ENCODE measurements at places on chromosomes 5 and 9.

GRCh38 chr5:126987271-126987899, 43.0 kb downstream of the MARCHF3 start:
- DNase-seq = no peak

- no peak for DNase-seq
Measured at GRCh38 chr5:153517241-153517611, 26.8 kb downstream of the GRIA1 start.

GRCh38 chr9:70066874-70067273, 23.2 kb downstream of the MAMDC2 start:
- DNase-seq = no peak

GRCh38 chr9:107712390-107712789, 222.8 kb upstream of the KLF4 start:
- no peak for DNase-seq

DNA sequence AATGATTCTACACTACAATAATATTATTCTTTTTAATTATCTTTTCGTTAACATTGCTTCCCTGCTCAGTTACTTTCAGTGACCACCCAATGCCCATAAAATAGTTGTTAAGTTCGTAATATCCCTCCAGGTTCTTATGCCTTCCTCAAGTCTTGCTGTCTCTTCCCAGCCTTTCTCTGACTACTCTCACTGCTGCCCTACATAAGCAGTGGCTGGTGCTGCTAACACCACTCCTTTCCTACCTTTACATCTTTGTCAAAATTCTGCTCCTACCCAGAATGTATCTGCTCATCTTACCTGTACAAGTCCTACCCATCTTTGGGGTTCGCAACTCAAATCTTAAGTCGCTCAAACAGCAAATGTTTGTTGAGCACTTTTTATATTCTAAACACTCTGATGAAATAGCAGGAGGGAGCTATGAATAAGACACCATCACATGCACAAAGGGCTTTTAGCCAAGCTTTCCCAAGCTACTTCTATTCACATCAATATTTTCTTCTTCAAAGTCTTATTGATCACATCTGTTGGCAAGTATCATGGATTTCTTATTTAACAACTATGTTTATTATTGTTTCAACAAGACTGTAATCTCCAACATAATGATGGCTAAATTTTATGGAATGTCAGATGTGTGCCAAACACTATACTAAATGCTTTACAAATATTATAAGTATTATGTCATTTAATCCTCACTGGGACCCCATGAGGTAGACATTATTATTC, 29.5 kb downstream of the SLC25A46 start:
- DNase-seq = no peak

Measured in left forelimb (tissue), 1 donor.